Hair follicular keratinocyte (primary cell): ENCODE measurements at places on chromosomes 12 and 14. TPM values are rescaled to one million over a fixed set of nuclear protein-coding genes. Genes with fewer than 3 reads are reported as not detected.

FOXN3 gene
- total RNA-seq = 11.5 and 16.5 TPM in 2 replicates

PIK3C2G gene
- total RNA-seq = 2.2 and 7.7 TPM in 2 replicates

AICDA gene
- total RNA-seq = not detected in 2 replicates

SLC39A2 gene
- total RNA-seq = 0.15 and 0.31 TPM in 2 replicates

TAS2R46 gene
- total RNA-seq = not detected in 2 replicates
